EL (cell line): ENCODE measurements at places on chromosomes 4 and X.

- DNase-seq, result no peak
Observed at GRCh38 chr4:139202991-139203390, 26.0 kb upstream of the ELF2 start.

DNA sequence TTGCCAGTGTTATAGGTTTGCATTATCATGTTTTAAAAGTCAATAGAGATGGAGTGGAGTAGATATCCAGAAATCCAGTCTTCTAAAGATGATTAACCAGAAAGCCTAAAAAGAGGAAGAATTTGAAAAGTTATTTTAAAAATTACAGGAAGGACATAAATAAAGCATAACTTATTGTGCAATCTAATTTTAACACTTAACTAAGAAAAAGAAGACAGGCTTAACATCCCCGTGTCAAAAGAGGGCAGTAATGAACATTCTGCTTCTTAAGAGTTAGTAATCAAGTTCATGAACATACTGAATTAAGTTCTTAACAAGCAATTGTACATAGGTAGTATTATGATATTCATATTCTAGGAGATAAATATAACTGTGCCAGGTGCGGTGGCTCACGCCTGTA is 39.3 kb downstream of the ELF2 start:
- no peak for DNase-seq

DNA sequence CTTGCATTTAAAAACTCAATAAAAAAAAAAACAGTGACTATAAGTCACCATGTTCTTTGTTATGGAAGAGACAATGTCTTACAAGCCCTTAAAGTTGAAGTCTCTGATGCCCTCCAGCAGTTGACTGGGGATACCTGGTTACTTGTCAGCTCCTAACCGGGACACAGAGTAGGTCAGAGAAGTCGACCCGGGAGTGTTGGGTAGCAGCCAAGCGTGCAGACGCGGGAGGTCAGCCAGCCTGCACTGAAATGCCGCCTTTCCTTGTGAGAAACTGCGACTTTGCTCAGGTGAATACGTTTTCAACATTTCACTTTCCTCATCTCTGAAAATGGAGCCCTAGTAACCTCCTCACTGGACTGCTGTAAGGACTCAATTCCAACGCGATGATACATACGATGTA is 81.8 kb downstream of the F11 start:
- DNase-seq, result no peak

GRCh38 chr4:22661443-22661842 is 31.3 kb upstream of the GBA3 start:
- peak; percentile 6 for DNase-seq

GRCh38 chr4:100936661-100937375 is 410.5 kb downstream of the PPP3CA start:
- no peak for DNase-seq

DNA sequence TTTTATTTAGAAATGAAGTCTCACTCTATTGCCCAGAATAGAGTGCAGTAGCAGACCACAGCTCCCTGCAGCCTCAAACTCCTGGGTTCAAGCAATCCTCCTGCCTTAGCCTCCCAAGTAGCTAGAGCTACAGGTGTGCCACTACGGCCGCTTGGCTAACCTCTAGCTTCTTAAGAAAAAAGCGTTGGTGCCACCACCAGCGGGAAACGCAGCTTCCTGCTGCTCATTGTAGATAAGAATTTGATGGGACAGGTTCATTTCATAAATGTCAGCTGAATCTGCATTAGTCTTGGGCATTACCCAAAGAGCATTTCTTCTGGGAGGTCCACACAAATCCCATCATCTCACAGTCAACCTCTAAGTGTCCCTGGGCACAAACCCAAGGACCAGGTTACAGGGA is 33.2 kb upstream of the NAP1L5 start:
- no peak for DNase-seq
